ENCODE measurements at places on chromosomes 4 and X. TPM values are rescaled to one million over a fixed set of nuclear protein-coding genes. Genes with fewer than 3 reads are reported as not detected.

DNA sequence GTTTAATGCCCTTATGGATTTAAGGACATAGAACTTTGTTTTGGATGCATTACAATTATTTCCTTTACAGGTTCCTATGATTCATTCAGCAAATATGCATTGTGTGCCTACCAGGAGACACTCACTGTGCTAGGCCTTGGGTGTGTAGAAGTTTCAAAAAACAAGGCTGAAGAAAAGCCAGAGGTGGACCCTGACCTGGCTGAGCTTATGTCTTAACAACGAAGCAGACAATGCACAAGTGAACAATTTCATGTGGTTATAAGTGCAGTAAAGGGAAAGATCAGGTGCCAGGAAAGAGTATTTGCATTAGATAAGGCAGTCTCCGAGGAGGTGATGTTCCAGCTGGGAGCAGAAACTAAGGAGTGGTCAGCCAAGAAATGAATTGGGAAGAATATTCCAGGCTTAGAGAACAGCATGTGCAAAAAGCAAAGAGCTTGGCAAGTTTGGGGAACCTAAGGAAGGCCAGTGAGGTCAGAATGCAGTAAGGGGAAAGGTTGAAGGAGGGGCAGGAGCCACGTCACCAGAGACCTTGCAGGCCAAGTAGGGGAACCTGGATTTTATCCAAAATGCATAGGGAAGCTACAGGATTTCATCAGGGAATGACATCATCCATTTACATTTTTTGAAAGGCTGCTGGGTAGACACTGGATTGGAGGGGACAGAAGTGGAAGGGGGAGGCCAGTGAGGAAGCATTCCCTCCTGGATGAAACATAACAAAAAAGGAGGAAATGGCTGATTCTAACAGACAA, 193.6 kb downstream of the SOWAHB start:
- DNase-seq = no peak
- H3K27me3 ChIP-seq = no peaks in the 10 kb centered on the region
- H3K36me3 ChIP-seq = no peaks in the 10 kb centered on the region
- H3K4me1 ChIP-seq = no peaks in the 10 kb centered on the region

DNA sequence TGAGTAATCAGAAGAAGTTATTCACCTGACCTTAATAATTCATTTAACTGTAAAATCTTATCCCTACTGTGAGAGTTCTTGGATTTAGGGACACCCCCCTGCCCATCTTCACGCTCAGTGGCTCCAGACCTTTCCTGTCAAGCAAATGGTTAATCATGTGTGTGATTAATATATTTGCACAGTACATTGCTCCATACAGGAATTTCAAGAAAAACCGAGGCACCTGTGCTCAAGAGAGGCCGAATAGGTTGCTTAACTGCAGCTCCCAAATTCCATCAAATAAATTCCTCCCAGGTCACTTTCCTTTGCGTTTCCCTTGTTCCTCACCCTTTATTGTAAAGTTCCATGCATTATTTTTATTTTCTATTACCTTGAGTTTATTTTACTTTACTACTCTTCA, 119.5 kb downstream of the STOX2 start:
- H3K27ac ChIP-seq = no peak overlapping the region
- H3K27me3 ChIP-seq = no peaks in the 10 kb centered on the region
- no peaks in the 10 kb centered on the region for H3K36me3 ChIP-seq
- DNase-seq = no peak
- peaks cover 12% of the 10 kb centered on the region for H3K4me1 ChIP-seq

DNA sequence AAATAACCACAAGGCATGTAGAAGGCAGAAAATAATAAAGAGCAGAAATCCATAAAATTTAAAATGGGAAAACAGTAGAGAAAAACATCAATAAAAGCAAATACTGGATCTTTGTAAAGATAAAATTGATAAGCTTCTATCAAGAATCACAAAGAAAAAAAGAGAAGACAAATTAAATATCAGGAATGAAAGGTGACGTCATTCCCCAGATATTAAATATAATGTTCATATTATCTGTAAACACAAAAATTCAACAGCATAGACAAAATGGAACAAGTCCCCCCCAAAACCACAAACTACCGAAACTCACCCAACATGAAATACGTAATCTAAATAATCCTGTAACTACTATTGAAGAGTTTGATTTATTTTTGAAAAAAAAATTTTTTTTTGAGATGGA, 30.5 kb upstream of the FAM120C start:
- H3K4me3 ChIP-seq = no peak overlapping the region
- H3K27ac ChIP-seq = no peak overlapping the region

GRCh38 chrX:123959281-123960063, 2.0 kb upstream of the STAG2 start:
- H3K27ac ChIP-seq = peak overlapping the region; percentile 88
- H3K4me1 ChIP-seq = peaks cover 11% of the 10 kb centered on the region
- peak overlapping the region; percentile 39 for H3K4me3 ChIP-seq
- no peak for DNase-seq

ARR3 gene
- polyA plus RNA-seq = not detected

- no peaks in the 10 kb centered on the region for H3K4me1 ChIP-seq
- H3K27ac ChIP-seq = no peak overlapping the region
- H3K36me3 ChIP-seq = no peaks in the 10 kb centered on the region
- H3K4me3 ChIP-seq = no peak overlapping the region
- no peak for DNase-seq
These were observed 360.9 kb upstream of the AGA start for GRCh38 chr4:177803151-177803550.

GRCh38 chr4:55466001-55466400, 70.2 kb downstream of the TMEM165 start:
- no peak overlapping the region for H3K27ac ChIP-seq
- peaks cover 6% of the 10 kb centered on the region for H3K36me3 ChIP-seq
- no peaks in the 10 kb centered on the region for H3K27me3 ChIP-seq
- H3K4me1 ChIP-seq = no peaks in the 10 kb centered on the region

DNA sequence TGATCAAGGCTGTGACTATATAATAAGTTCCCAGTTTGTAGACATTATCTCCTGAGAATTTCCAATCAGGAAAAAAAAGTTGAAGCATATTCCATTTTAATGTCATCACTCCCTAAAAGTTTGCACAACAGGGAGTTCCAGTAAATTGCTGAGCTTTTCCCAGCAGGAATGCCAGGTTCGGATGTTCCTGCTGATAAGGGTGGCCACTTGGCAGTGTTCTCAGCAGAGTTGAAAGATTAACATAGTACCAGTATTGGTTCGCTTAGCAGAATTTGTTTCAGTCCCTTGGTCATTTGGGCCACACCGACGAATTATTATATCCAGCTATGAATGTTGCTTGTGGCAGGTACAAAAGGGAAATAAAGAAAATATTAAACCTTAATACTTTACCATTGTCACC, 5.2 kb upstream of the CXCL2 start:
- H3K4me1 ChIP-seq = peaks cover 6% of the 10 kb centered on the region
- no peak overlapping the region for H3K4me3 ChIP-seq
- no peak for DNase-seq
- H3K27me3 ChIP-seq = peaks cover 5% of the 10 kb centered on the region
- no peak overlapping the region for H3K27ac ChIP-seq
- no peaks in the 10 kb centered on the region for H3K36me3 ChIP-seq

DNA sequence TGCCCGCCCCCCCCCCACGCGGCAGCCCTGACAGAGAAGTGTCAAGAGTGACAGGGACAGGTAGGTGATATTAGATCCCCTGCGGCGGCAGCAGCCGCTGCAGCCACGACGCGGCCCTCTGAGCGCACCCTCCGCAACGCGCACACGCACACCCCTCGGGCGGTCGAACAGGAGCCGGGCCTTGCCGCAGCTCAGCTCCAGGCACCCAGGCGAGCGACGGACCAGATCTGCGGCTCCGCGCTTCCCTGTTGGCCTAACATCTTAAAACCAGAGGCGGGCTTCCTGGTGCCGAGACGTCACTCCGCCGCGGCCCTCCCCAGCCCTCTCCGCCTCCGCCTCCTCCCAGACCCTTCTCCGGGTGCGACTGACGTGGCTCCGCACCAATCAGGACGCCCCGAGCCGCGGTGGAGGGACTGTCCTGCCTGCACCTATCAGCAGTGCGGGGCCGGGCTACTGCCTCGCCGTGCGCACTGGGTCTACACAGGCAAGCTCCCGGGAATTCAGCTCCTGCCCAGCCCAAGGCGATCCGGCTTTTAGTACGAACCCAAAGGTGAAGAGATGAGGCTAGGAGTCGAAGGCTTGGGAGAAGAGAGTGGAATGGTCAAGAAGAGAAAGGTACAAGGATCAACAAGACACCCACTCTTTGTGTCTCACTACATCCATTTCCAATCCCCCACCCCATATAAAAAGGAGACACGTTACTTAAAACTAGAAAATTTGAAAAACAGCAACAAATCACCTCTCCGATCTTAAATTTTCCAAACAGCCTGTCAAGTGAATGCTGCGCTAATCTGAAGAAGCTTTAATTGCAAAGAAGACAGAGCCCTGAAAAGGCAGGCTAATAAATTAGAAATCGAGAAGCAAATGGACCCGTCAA, at the start of gene PITX2:
Gene PITX2 (minus strand): TSS at position 237 of the 877 bp plus-strand sequence. CDS start 617 bp downstream, outside the sequence.
- no peak for DNase-seq
- no peak within 1 kb of the TSS for H3K27ac ChIP-seq
- H3K4me1 ChIP-seq = peaks cover 28% of the 10 kb centered on the region
- H3K4me3 ChIP-seq = no peak within 1 kb of the TSS
- peaks cover 79% of the 10 kb centered on the region for H3K27me3 ChIP-seq

DNA sequence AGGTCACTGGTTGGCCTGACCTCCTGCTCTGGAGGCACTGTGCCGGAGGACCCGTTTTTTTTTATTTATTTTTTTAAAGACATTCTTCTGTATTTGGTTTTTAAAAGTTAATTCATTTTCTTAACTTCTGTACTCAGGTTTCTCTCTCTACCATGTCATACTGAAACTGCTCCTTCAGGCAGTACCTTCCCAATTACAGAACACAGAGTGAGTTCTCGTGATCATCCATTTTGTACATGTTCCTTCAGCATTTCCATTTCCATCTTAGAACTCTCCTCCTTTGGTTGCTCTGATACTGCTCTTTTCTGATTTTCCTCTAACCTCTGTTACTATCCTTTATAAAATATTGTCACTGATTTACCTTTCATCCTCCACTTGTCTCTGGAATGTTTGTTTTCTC, 17.9 kb downstream of the UBE2K start:
- no peak overlapping the region for H3K4me3 ChIP-seq
- H3K27ac ChIP-seq = no peak overlapping the region
- peaks cover 35% of the 10 kb centered on the region for H3K4me1 ChIP-seq
- no peaks in the 10 kb centered on the region for H3K27me3 ChIP-seq

DNA sequence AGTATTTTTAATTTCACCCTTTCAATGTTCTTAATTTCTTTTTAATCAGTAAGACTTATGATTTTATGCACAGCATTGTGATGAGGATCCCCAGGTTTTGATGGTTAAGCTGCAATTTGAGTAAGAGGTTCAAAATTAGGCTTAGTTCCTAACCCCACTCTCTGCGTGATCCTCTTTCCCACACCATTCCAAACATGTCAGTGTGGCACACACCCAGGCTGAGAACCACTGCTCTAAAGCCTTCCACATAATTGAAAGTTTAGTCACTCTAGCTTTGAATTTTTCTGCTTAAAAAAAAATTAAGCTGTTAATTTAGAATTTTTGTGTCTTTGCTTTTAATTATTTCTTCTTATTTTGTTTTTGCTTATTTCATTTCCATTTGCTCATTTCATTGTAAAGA, 68.8 kb upstream of the SLC7A11 start:
- DNase-seq = no peak
- no peaks in the 10 kb centered on the region for H3K36me3 ChIP-seq
- H3K27ac ChIP-seq = no peak overlapping the region
- no peaks in the 10 kb centered on the region for H3K27me3 ChIP-seq

GRCh38 chrX:46967547-46967946, 55.3 kb downstream of the JADE3 start:
- H3K36me3 ChIP-seq = no peaks in the 10 kb centered on the region
- no peak overlapping the region for H3K27ac ChIP-seq
- DNase-seq = no peak
- H3K4me3 ChIP-seq = no peak overlapping the region
- H3K27me3 ChIP-seq = no peaks in the 10 kb centered on the region
- no peaks in the 10 kb centered on the region for H3K4me1 ChIP-seq

DNA sequence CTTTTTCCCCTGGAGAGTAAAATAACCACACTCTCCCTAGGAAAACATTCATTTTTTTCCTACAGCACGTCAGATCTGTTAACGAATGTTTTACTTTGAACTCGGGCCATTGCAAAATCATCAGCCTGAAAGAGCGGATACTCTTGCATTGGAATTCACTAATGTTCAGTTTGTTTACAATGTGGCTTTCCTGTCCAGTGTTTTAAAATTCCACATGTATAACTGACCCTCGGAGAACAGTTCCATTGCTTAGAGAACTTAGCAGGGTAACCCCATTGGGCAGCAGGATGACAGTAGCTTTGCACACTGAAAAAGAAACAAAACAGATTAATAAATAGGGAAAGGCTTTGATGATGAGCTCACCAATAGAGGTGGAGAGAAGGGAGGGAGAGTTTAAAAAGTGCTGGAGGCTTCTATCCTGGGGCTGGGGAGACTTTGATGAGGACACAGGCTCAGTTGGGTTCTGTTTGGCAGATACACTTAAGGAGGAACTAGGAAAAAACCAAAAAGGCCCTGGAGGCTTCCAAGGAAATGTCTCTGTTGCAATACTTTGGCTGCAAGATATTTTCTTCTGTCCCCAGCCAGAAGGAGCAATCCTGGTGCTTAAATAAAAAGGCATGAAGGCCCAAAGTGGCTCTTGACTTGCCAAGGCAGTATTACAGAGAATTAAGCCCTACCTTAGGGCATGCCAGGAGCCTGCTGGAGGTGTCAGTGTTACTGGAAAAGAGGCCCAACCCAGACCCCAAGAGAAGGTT, 143.1 kb downstream of the ARSF start:
- no peaks in the 10 kb centered on the region for H3K27me3 ChIP-seq
- H3K4me3 ChIP-seq = no peak overlapping the region
- no peaks in the 10 kb centered on the region for H3K36me3 ChIP-seq
- no peak overlapping the region for H3K27ac ChIP-seq
- no peaks in the 10 kb centered on the region for H3K4me1 ChIP-seq

DNA sequence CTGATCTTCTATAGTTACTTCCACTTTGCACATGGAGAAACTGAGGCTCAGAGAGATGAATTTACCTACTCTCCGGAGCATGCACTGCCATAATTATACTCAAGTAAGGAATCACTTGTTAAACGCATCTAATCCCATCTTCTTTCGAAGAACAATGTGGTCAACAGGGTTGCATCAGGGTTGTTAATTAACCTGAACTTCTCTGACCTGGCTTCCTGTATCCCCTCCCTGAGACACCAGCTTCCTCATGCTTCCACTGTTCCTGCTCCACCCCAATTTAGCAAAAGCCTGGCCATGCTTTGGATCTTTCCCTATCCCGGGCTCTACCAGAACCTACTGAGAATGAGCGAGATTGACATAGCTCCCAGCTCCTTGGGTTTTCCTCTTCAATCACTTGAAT, 136.7 kb downstream of the SMIM20 start:
- no peaks in the 10 kb centered on the region for H3K36me3 ChIP-seq
- no peak overlapping the region for H3K4me3 ChIP-seq
- H3K27me3 ChIP-seq = no peaks in the 10 kb centered on the region
- no peak overlapping the region for H3K27ac ChIP-seq
- H3K4me1 ChIP-seq = no peaks in the 10 kb centered on the region
- no peak for DNase-seq

GAGE12J gene
- not detected for polyA plus RNA-seq

- H3K27ac ChIP-seq = no peak overlapping the region
- H3K4me3 ChIP-seq = no peak overlapping the region
- no peaks in the 10 kb centered on the region for H3K4me1 ChIP-seq
- no peaks in the 10 kb centered on the region for H3K27me3 ChIP-seq
- no peak for DNase-seq
- no peaks in the 10 kb centered on the region for H3K36me3 ChIP-seq
These were observed 1399.8 kb upstream of the PABPC4L start for GRCh38 chr4:135601351-135601750.

IL3RA gene
- not detected for polyA plus RNA-seq

FGB gene
- not detected for polyA plus RNA-seq

GRCh38 chr4:71187404-71188155, 151.2 kb upstream of the SLC4A4 start:
- no peaks in the 10 kb centered on the region for H3K36me3 ChIP-seq
- H3K27ac ChIP-seq = no peak overlapping the region
- peaks cover 13% of the 10 kb centered on the region for H3K27me3 ChIP-seq
- no peak for DNase-seq
- H3K4me1 ChIP-seq = peaks cover 21% of the 10 kb centered on the region
